Femur (tissue), 1 donor: ENCODE measurements at places on chromosomes 1 and 21.

DNA sequence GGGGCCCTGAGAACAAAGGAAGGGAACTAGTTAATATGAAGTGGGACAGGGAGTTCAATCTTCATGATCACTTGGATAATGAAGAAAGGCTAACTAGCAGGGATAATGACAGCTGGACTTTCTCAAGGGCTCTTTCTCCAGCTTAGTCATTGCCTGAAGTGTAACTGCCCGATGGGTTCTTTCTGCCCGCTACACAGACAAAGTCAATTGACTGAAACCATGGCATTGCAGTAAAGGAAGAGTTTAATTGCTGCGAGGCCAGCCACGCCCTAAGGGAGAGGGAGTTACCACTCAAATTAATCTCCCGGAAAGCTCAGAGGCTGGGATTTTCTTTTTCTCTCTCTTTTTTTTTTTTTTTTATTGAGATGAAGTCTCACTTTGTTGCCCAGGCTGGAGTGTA is 16.6 kb upstream of the SLC2A5 start:
- DNase-seq, result no peak

DNA sequence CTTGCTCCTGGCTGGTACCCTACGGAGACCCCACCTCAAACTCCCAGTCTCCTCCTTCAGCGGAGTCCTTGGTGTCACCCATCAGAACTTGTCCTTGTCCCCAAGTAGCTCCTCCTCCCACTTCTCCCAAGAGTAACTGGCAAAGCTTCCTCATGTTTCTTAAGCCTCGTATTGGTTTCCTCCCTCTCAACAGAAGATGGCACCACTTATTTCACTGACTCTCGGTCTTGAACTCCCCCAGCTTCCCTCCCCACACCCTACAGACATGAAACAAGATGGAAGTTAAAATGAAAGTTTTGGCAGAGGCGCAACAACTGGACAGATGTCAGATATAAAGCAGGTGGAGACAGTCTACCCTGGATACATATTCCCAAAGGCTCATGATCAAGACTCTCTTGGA is 13.4 kb downstream of the RAB7B start:
- DNase-seq, result no peak

GRCh38 chr1:110602466-110602865 is 3.7 kb downstream of the KCNA2 start:
- DNase-seq, result no peak

DNA sequence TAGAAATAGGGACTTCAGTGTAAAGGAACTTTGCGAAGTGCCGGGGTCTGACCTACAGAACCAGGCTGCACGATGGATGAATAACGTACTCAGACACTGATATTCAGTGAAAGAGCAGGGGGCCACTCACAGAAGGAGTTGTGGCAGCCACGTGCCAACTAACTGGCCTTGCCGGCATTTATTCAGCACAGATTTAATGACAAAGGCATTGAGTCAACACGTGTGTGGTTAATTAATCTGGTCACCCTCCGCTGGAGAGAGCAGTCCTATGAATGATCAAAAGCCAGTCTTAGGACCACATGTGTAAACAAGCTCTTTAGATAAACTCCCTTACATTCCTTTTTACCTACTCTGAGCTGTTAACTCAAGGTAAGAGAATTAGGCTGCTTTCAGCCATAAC is 6.2 kb upstream of the B3GALT2 start:
- no peak for DNase-seq

DNA sequence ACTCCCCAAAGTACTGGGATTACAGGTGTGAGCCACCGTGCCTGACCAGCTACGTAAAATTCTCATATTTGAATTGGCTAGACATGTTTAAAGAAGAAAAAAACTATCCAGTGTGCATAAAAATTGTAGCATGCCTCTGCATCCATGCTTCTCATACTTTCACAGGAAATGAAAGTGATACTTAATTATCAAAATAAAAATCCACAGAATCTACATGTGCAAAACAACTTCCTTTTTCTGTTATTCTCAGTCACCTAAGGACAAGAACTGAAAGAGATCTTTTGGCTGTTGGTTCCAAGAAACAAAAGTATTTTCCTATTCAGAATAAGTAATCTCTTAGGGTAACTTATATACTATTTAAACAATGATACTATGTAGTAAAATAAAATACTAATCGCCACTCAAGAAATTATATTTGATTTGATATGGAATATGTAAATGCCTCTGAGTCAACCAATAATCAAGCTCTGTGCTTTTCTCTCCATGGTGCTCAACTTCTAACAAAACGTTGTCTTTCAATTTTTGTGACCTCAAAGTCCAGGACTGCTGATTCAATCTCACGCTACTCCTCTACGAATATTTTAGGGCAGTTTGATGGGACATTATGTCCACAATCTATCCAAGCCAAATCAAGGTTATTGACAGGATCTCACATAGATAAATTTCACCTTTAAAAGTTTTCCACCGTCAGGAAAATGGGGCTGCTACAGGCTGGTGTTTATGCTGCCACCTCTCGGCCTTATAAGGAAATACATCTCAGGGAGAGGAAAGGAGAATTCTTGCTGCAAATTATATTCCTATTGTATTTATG is 102.7 kb downstream of the ZNF281 start:
- no peak for DNase-seq

DNA sequence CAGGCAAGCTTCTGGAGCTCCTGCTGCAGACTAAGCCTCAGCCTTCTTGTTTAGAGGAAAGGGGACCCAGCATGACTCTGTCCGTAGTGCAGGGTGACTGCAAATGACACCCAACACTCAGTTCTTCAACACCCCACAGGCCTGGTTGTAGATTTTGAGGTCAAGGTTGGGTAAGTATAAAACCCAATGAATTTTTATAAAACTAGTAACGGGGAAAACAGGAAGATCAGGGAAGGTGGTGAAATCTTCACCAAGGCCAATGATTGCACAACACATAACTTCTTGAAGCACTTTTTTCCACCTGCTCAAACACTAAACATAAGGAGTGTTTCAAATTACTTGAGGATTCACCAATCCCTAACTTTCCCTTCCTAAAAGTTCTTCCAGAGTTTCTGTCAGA is 89.4 kb upstream of the JAK1 start:
- DNase-seq, result no peak

- no peak for DNase-seq
Measured at GRCh38 chr21:45407629-45408247, 2.8 kb downstream of the COL18A1 start.

DNA sequence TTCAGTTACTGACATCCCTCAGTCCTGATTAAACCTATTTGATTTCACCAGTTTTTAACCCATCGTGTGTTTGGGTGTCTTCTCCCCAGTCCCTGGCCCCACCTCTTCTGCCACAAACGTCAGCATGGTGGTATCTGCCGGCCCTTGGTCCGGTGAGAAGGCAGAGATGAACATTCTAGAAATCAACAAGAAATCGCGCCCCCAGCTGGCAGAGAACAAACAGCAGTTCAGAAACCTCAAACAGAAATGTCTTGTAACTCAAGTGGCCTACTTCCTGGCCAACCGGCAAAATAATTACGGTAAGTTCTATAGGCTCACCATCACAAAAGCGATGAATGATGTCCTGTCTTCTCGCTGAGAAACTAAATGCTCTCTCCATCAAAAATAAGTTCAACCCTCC is 28.7 kb downstream of the NBPF3 start:
- no peak for DNase-seq

DNA sequence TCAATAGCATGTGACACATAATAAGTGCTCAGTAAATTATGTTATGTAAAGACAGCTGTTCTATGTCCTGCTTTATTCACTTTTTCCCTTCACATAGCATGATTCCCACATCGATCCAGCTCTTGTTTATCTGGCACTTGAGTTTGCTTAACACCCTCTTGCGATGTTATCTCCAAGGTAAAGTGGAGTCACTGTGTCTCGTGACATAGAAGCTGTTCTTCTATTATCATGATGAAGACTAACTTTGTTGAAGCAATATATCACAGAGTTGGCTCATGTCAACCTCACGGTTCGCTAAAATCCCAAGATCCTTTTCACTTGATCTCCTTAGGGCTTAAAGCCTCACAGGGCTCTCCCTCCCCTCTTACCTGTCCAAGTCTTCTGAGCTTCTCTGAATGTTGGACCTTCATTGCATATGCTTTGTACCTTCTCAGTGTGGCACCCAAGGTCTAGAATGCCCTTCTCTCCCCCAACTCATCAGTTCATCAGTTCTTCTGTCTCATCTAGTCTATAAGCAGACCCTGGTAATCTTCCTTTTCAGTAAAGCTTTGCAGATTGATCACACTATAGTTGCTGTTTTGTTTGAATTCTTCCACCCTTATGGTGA is 38.0 kb downstream of the PLXNA2 start:
- DNase-seq, result no peak

DNA sequence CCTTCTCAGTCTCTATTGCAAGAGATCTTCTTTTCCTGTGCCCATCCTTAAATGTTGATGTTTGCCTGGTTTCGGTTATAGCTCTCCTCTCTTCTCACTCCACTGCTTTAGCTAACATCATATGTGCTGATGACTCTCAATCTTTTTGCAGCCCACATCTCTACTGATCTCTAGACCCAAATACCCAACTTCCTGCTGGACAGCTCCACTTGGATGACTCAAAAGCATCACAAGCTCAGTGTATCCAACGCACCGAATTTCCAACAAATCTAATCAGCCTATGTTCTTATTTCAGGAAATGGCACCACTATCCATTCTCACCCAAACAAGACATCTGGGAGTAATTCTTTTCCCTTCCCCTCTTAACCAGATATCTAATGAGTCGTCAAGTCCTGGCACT is 79.1 kb upstream of the ARTN start:
- no peak for DNase-seq

DNA sequence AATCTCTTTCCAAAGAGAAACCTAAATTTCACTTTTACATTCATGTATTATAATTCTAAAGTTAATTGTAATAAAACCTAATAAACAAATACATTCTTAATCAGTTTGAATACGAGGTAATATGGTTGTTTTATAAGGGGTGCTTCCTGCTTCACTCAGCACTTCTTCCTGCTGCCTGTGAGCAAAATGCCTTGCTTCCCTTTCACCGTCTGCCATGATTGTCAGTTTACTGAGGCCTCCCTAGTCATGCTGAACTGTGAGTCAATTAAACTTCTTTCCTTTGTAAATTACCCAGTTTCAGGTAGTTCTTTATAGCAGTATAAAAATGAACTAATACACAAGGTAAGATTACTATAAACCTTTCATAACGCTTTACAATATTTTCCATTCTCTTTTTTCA is 491.1 kb upstream of the LRRC7 start:
- DNase-seq, result no peak

- no peak for DNase-seq
Measured at GRCh38 chr21:38968887-38969543, 163.3 kb downstream of the ETS2 start.

GRCh38 chr21:40902299-40902698 is 55.3 kb upstream of the DSCAM start:
- no peak for DNase-seq

DNA sequence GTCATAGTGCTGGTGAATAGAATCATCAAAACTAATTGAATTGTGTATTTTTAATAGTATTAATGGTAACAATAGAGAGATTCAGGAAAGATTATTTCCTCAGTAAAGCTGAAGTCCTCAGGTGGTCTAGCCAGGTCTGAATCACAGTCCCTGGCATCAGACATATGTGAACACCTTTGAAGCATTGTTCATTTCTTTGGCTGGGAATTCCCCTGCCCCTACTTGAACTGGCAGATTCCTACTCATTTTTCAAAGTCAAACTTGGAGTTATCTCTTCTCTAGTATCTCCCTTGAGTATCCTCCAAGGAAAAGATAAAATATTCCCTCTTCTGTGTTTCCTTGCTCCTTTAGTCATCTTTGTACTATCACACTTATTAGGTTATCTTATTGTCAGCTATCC is 759.8 kb downstream of the ADGRL2 start:
- no peak for DNase-seq

- no peak for DNase-seq
Measured at GRCh38 chr1:172273647-172274396, 146.7 kb upstream of the C1orf105 start.

DNA sequence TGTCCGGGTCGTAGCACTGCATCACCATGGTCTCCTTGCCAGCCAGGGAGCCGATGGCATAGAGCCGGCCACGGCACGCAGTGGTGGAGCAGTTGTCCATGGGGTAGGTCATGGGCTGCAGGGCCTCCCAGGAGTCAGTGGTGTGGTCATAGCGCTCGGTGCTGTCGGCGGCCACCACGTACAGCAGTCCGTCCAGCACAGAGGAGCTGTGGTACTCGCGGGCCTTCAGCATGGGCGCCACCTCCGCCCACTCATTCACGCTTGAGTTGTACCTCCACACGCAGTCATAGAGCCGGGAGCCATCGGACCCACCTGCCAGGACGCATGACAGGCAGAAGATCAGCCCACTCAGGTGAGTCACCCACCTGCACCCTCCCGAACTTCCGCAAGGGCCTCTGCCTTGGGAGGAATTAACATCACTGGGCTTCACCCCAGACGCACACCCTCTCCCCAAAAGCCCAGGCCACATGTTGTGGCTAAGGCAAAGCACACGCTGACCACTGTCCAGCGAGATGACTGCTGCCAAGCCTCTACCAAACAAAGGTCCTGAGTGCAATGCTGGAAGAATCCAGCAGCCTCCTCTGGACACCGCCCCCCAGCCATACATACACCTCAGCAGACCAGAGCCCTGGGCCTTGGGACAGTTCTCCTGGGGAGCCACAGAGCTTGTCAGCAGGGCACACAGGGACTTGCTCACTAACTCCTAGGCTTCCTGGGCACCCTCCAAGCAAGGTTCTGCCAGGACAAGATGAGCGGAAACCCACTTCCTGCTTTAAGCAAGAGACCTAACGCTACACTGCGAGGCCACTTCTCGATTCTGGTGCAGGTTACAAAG is 3.3 kb downstream of the KLHL21 start:
- DNase-seq, result peak; percentile 31

DNA sequence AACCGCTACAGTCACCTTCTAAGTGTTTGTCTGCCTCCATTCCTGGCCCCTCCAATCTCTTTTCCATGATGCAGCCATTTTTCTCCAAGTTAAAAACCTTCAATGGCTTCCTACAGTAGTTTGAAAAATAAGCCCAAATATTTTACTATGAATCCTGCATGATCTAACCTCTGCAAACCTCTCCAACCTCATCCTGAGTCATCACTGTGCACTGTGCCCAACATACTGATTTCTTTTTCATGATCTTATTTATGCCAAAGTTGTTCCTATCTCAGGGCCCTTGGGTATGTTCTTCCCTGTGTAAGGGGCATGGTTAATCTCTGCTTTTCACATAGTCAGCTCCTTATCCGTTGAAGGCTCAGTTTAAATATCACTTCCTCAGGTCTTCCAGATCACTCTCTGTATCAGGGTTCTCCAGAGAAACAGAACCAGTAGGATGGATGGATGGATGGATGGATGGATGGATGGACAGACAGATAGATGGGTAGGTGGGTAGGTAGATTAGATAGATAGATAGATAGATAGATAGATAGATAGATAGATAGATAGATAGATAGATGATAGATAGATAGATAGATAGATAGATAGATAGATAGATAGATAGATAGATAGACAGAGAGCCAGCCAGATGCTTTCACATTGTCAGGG is 18.1 kb upstream of the PTPN14 start:
- DNase-seq, result no peak

DNA sequence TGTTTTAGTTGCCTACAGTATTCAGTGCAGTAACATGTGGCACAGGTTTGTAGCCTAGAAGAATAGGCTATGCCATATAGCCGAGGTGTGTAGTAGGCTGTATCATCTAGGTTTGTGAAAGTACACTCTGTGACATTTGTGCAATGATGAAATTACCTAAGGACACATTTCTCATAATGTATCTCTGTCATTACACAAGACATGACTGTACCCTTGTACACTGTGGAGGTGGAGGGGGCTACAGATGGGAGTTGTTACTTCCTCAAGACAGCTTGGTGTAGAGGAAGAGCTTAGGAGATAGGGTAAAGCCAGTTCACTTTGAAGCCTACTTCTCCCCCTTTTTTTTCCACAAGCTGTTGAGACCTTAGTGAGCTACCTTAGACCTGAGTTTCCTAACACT is 59.7 kb upstream of the RAVER2 start:
- DNase-seq, result no peak

- DNase-seq, result no peak
Measured at GRCh38 chr1:151963288-151963687, 30.4 kb downstream of the S100A10 start.
